Adipocyte (in vitro differentiated cells): ENCODE measurements at places on chromosomes 1 and 21.

DNA sequence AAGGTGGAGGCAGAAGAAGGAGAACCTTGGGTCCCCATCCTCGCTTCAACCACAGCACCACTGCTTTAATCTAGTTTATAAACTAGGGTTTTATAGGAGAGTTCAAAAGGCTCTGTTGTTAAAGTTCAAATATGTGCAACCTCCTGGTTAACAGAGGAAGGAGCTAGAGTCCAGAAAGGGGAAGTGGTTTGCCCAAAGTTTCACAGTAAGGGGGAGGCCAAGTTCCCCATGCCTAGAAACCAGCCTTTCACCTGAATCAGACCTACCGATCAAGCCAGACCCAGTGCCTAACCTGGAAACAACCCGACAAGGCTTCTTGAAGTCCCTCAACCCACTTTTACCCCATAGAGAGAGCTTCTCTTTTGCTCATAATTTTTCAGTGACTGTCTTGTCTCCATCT is 106.5 kb downstream of the PLPP3 start:
- DNase-seq, result no peak

- DNase-seq, result no peak
Measured at GRCh38 chr1:56645677-56646305, 677 bp downstream of the PRKAA2 start.

DNA sequence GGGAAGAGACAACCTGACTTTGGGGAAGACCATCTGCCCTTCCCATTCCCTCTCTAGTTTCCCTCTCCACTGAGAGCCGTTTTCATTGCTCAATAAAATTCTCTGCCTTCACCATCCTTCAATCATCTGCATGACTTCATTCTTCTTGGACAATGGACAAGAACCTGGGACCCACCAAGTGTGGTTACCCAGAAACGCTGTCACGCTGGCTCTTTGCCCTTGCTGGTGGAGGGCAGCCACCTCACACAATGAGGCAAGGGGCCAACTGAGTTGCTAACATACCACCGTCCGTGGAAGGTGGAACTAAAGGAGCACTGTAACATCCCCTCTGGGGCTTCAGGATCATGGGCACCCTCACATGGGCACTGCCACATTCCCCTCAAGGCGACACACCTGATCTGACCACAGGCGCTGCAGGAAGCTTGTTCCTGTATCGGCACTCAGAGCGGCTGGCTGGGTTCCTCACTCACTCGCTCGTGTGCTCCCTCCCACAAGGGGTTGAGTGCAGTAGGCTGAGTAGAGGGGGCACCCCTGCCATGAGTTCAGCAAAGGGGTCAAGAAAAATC is 652.4 kb downstream of the PLPP3 start:
- no peak for DNase-seq

GRCh38 chr1:157968946-157969345 is 24.5 kb upstream of the KIRREL1 start:
- peak; percentile 72 for DNase-seq

DNA sequence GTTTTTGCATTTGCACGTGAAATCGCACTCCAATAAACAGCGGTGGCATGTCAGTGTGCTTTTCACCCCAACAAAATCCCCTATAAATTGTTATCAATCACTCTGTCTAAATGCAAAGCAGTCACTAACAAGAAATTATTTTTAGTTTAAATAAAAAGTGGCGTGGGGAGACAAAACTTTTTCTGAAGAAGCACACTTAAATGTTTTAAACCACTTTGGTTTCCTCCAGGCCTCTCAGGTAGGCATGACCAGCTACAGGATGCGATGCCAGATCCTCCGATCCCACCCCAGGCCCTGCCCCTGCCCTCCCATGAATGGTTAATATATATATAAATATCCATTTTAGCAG is 3.6 kb downstream of the FMO1 start:
- no peak for DNase-seq

- no peak for DNase-seq
Measured at GRCh38 chr1:109598156-109598555, 21.3 kb downstream of the GNAT2 start.

DNA sequence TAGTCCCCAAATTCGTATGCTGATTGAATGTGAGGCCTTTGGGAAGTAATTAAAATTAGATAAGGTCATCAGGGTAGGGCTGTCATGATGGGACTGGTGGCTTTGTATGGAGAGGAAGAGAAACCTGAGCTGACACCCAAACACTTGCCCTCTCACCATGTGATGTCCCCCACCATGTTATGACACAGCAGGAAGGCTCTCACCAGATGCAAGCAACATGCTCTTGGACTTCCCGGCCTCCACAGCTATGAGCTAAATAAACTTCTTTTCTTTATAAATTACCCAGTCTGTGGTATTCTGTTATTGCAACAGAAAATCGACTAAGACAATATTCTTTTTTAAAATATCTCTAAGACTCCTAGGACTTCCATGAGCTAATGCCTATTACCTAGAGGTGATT is 43.6 kb upstream of the GUCA2B start:
- DNase-seq, result no peak

GRCh38 chr1:234768569-234769283 is 158.7 kb upstream of the IRF2BP2 start:
- DNase-seq, result no peak

DNA sequence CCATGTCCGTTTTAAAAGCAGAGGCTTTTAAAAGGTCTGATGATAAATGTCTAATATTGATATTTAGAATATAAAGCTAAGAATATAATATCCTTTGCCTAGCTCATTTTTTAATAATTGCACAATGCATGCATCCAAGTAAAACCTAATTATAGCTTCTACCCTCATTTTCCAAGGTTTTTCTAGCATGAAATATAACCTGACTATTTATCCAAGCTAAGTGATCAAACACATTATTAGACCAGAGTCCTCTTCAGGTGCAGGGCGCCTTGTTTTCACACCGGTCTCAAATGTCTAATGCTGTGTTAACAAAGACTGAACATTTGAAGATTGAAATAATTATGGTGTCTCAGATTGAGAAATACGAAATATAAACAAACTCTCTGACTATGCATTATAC is 648.9 kb upstream of the CXADR start:
- DNase-seq, result no peak

DNA sequence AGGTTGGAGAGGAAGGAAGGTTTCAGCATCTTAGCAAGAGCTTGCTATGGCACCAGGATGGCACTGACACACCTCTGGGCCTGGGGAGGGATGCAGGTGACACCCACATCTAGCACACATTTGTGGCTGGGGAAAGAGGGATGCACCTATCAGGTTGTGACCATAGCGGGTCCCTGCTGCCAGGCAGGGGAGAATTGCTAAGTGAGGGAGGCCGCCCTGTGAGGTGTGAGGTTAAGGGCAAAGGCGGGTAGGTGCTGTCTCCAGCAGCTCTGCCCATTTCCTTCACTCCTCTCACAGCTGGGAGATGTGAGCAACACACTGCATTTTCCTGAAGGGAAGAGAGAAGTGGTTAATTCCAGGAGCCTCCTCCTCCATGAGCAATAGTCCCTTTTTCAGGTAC is 83.2 kb upstream of the TLR5 start:
- DNase-seq, result no peak

DNA sequence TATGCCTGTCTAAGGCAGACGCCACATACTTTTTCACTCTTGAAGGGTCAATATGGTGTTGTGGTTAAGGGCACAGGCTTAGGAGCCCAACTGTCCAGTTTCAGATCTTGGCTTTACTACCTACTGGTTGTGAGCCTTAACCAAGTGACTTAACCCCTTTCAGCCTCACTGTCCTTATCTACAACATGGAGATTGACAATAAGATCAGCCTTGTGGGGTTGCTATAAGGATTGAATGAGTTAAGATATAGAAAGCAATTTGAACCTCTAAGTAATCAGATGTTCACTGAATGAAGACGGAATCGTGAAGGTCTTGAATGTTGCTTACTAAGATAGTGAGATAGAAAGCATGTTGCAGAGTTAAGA is 121.3 kb upstream of the JUN start:
- no peak for DNase-seq

DNA sequence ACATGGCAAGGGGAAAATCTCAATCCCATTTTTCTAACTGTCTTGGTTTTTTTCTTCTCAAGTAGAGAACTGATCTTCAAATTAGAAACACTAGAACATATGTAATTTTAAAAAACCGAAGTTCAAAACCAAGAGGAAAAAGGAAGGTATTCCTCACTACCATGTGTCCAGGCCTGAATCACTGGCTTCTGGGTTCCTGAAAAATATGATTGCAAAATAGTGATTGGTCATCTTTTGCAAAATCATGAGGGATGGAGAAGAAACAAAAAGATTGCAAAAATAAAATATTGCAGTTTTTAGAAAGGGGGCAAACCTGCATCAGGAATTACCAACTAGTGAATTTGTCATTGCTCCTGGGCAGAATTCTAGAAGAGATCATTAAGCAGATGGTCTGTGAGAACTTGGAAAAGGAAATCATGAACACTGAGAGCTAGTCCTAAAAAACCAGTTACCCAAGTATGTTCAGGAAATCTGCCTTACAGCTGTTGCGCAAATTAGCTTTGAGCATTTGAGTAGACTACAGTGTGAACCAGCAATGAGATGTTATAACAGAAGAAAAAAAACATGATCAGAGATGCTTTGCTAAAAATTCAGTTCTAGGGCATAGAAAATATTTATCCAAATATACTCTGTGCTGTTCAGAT is 49.4 kb downstream of the SPATA46 start:
- peak; percentile 27 for DNase-seq

- peak; percentile 15 for DNase-seq
Measured at GRCh38 chr1:53458634-53459033, 565 bp upstream of the DMRTB1 start.

- no peak for DNase-seq
Measured at GRCh38 chr1:47351305-47351704, 17.7 kb downstream of the CMPK1 start.

- peak; percentile 35 for DNase-seq
Measured at GRCh38 chr1:182990413-182991144, 32.6 kb upstream of the LAMC1 start.

DNA sequence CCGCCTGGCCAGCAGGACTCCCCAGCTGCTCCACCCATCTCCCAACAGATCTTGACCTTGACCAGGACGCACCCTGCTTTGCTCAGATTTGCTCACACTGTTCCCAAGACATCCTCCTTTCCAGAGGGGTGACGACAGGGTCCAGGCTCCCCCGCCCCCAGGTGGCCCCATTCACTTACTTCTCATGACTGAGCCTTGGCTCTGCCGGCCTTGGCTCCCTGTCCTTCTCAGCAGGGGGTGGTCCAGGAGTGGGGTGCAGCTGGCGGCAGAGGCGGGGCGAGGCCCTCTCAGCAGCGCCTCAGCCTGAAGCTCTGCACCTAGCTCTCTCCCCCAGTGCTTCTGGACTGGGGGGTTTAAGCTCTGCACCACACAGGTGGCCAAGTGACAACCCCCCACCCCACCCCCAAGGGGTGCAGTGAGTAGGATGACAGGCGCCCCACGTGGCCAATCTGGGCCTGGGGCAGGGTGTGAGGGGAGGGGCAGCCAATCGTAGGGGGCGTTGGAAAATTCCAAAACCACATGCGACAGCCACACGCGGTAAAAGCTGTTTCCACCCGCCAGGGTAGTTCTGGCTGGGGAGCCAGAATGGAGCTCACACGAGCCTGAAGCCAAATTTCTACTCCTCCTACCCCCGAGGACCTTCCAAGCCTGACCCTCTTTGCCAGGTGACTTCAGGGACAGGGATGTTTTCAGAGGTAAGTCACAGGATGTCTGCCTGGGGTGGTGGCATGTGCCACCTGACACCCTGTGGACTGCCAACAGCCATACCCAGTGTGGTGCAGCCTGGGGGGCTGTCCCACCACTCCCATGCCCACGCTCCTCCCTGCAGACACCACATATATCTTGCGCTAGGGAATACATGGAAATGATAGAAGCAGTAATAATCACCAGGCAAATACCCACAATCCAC is 5.6 kb downstream of the RORC start:
- DNase-seq, result no peak

DNA sequence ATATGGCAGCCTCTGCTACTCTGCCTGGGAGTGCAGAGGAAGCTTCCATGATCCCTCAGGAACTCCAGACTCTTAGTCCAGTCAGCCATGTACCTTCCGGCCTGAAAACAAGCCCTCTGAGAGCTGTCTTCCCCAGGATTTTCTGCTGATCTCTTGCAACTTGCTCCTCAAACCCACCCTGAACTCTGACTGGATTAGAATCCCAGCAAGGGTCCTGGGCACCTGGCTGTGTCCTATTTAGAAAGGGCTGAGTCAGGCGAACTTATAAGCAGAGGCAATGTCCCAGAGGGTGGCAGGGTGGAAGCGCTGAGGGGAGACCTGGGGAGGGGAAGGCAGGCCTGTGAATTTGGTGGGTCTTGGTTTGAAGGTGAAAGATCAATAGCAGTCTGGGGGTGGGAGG is 184.5 kb upstream of the EDN2 start:
- no peak for DNase-seq

- no peak for DNase-seq
Measured at GRCh38 chr1:2492091-2492490, 16.0 kb downstream of the PLCH2 start.

- no peak for DNase-seq
Measured at GRCh38 chr1:4346131-4346530, 308.3 kb upstream of the AJAP1 start.

DNA sequence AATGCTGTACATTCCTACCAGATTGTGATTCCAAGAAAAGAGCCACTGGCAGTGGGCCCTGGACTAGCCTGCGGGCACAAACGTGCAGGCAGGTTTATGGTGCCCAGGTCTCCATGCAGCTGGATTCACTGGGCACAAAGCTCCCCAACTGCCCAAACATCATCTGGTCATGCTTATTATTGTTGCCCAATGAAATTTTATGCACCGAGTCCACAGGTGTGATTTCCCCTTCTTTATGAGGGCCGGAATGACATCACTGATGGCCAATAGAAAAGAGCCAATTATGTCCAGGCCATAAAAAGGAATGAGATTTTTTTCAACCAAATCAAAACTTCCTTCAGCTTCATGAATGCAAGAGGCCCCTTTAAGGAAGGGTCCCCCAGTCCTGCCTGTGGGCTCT is 66.2 kb downstream of the ERI3 start:
- no peak for DNase-seq

DNA sequence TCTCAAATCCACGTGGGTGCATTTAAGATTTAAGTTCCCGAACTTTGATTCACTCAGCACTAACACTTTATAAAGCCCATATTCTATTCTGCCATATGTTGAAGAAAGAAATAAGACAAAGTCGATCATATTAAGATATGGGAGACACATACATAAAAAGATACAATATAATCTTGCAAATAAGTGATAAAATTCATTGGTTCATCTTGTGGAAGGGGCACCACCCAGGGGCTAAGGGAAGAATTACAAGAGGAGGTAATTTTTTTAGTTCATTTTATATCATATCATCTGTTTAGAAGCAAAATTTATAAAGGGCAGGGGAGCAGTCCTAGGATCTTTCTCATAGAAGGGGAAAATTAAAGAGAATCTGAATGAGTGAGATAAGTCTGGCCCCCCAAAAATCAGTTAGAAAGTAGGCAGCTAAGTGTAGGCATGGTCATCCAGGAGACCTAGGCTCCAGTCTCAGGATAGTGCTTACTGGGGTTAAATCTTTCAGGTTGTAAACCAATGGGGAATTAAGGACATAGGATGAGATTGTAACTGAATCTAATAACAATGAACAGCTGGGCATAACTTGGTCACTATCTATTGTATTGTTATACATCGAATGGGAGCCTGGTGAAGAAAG is 124.2 kb upstream of the L1TD1 start:
- DNase-seq, result peak; percentile 67

GRCh38 chr1:200373811-200374231 is 36.0 kb downstream of the ZNF281 start:
- DNase-seq, result no peak

GRCh38 chr1:229479660-229480399 is 28.3 kb downstream of the NUP133 start:
- no peak for DNase-seq

GRCh38 chr1:232127190-232127589 is 500.6 kb downstream of the DISC1 start:
- peak; percentile 51 for DNase-seq

GRCh38 chr1:208106218-208106617 is 138.0 kb downstream of the PLXNA2 start:
- no peak for DNase-seq
